Activated naive CD4-positive, alpha-beta T cell treated with anti-CD3 and anti-CD28 coated beads, Interleukin-2, amount 50 U/mL, for 16 hours (primary cell): ENCODE measurements at places on chromosomes 5 and 9.

- DNase-seq = no peak
Observed at GRCh38 chr5:149445739-149446369, 66.8 kb upstream of the IL17B start.

DNA sequence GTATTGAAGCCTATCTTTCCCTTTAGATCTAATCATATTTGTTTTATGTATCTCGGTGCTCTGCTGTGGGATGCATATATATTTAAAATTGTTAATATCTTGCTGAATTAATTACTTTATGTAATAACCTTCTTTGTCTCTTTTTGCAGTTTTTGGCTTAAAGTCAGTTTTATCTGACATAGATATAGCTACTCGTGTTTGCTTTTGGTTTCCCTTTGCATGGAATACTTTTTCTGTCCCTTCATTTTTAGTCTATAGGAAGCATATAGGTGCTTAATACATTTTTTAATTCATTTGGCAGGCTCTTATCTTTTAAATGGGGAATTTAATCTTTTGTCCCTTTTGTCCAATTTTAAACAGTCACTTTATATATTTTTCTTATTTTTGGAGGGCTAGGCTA is 360.6 kb upstream of the PRR16 start:
- no peak for DNase-seq

GRCh38 chr5:157956271-157956885 is 97.4 kb upstream of the CLINT1 start:
- DNase-seq = no peak

DNA sequence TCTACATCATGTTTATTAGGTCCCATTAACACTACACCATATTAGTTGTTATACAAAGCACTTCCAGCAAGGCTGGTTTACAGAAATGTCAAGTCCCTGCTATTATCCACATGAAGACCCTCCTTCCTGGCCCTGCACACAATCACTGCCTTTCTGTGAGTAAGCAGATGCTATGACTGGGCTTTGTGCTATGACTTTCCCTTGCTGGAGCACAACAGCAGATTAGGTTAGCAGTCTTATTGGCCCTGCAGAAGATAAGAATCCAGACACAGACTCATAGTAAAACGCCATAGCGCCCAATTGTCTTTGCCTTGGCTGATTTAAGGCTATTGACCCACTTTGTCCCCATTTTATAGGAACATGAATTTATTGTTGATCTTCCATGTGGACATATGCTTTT is 228.9 kb upstream of the ACTBL2 start:
- DNase-seq = no peak

DNA sequence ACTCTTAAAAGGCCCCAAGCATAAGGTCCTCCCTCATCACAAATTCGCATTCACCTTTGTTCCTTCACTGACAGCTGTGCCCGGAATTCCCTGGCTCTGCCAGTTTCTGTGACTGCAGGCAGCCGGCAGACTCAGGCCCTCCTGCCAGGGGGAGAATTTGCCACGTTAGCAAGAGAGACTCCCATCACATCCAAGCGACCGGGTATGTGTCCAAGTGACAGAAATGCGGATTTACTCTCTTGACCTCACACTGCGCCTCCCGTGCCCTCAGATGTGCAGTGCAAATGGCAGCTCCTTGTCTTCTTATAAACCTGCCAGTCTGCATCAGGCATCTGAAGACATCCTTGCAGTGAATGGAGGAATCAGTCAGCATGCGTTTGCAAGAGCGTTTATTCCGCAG is 187.1 kb upstream of the WWC1 start:
- DNase-seq = no peak

GRCh38 chr5:103541569-103541968 is 21.0 kb downstream of the NUDT12 start:
- no peak for DNase-seq

GRCh38 chr5:126339215-126339805 is 83.9 kb upstream of the GRAMD2B start:
- DNase-seq = peak; percentile 27

DNA sequence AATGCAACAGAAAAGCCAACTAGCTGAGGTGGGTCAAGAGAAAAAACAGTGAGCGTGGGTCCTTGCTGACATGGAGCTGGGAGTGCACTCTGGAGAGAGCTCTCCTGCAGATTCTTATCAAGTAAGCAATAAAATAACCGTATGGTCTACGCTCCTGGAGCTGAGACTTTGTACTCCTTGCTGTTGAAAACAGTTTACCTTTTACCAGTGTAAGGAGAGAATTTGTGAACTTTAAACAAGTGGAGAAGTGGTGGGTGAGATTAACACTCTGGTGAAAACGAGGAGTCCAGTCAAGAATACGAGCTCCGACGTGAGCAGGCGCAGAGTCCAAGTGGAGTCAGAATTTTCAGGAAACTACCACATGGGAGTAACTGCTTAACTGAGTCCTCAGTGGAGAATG is 156.1 kb upstream of the ERCC6L2 start:
- no peak for DNase-seq

DNA sequence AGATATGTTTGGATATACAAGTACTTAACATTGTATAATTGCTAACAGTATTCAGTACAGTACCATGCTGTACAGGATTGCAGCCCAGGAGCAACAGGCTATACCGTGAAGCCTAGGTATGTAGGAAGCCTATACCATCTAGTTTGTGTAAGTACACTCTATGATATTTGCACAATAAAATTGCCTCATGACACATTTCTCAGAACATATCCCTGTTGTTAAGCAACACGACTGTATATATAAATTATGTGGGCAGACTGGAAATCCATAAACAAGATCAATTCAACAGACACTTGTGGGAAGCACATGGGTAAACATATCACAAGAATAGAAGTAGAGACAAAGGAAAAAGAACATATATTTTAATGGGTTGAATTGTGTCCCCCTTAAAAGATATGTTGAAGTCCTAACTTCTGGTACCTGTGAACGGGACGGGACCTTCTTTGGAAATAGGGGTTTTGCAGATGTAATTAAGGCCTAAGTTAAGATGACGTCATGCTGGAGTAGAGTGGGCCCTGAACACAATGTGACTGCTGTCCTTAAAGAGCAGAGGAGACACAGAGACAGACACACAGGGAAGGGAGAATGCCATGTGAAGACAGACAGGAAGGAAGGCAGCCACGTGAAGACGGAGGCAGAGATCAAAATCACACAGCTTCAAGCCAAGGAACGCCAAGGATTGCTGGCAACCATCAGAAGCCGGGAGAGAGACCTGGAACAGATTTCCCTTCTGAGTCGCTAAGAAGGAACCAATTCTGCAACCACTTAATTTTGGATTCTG is 76.3 kb downstream of the SCAI start:
- DNase-seq = no peak

DNA sequence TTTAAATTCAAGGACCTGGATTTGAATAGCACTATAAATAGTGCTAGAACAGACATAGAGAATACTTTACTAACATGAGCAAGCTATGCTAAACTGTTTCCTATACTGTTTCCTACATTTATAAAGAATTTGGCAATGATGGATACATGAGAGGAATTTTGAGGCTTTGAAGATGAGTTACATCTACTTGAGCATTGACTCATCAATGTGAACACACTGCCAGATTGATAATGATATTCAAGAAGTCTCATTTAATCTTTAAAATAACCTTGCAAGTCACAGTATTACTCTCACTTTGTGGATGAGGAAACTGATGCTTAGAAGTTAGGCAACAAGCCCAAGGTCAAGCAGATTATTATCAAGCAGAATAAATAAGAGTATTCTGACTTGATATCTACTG is 281.9 kb downstream of the DNAH5 start:
- DNase-seq = no peak

GRCh38 chr5:102529031-102529430 is 30.2 kb upstream of the SLCO6A1 start:
- DNase-seq = no peak

DNA sequence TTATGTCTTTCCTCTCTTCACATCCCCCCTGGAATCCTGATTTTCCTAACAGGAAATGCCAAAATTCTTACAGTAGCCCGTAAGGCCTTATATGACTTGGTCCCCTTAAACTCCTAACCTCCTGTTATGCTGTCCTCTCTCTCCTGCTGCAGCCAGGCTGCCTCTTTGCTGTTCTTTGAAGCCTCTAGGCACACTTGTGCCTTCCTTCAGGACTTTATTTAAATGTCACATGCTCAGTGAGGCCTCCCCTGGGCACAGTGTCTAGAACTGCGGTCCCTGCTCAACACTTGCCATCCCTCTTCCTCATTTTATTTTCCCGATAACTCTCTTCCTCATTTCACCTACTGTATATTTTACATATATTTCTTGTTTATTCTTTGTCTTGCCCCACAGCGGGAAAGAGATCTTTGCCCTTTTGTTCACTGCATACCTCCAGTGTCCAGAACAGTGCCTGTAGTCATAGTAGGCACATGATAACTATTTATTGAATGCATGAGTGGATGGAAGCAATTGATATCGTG is 5.5 kb upstream of the SHB start:
- DNase-seq = no peak

- no peak for DNase-seq
Observed at GRCh38 chr9:19162956-19163355, 35.7 kb upstream of the PLIN2 start.

DNA sequence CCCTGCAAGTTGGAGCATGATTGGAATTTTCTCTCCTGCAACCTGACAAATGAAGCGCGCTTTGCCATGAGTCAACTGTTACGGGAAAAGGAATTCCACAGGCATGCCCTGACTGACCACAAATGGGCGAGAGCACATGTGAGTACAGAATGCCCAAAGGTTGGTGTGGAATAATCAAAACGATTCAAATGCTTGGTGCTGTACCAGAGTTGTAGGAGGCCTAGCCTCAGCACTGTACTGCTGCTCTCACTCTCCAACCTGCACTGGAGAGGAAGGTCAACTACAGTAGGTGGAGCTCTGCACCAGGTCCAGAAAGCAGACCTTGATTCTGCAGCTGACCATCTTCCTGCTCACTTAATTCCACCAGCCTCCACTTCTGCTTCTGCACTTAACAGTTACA is 406.9 kb upstream of the ACTBL2 start:
- no peak for DNase-seq

- no peak for DNase-seq
Observed at GRCh38 chr5:63211448-63212132, 633.0 kb downstream of the LRRC70 start.

GRCh38 chr5:65721050-65721719 is 724 bp downstream of the SGTB start:
- peak; percentile 16 for DNase-seq

DNA sequence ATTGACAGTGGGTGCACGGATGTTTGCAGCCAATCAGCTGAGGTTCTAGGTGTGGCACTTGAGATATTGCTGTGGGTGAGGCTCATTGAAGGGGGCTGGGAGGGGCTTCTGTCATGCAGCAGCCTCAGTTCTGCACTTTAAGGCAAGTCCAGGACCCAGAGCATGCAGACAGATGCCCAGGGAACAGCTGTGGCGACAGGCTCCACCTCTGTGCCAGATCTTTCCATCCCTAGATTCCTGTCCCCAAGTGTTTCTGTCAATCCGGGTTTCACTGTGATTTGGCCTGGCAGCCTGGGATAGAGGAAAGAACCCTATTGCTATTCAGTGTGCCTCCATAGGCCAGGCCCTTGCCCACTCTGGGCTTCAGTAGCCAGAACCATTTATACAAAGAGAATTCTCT is 20.8 kb upstream of the CERCAM start:
- no peak for DNase-seq

- DNase-seq = no peak
Observed at GRCh38 chr5:102294886-102295395, 1.1 kb downstream of the SLCO4C1 start.

DNA sequence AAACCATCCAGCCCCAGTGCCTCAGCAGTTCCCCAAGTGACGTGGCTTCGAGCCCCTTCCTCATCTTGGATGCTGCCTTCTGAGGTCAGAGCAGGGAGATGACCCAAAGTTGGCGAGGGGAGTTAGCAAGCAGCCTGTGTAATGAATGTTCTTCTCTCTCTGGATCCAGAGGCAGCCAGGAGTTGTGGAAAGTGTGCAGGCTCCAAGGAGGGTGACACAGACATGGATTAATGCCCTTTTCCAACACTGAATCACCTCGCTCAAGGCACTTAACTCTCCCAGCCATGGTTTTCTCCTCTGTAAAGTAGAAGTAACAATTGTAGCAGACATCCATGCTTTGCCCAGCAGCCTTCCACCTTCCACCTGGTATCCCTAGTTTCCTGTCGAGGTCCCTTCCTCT is 64.6 kb upstream of the HAND1 start:
- no peak for DNase-seq

DNA sequence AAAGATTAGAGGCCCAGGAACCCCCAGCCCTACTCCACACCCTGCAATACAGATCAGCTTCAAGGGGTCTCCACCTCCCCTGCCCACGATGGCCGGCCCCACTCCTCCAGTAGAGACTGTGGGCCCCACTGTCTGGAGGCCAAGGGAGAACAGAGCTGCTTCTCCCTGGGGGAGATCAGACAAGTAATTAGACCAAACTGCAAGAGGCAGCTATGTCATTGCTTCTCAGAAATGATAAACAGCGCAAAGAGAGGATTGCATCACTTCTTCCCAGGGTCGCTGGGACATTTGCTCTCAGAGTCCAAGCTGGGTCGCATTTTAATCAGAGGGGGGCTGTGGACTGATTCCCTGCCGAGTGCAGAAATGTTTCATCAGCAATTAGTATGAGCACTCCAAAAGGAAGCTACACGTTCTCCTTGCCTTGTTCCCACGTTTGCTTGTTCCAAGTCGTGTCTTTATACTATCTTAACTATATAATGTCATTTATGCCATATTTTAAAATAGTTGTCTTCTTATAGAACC is 59.9 kb downstream of the ROPN1L start:
- DNase-seq = no peak
